Activated CD4-positive, alpha-beta T cell treated with anti-CD3 and anti-CD28 coated beads, Interleukin-2, amount 50 U/mL, for 1 hour (primary cell): ENCODE measurements at places on chromosomes 11 and 22.

DNA sequence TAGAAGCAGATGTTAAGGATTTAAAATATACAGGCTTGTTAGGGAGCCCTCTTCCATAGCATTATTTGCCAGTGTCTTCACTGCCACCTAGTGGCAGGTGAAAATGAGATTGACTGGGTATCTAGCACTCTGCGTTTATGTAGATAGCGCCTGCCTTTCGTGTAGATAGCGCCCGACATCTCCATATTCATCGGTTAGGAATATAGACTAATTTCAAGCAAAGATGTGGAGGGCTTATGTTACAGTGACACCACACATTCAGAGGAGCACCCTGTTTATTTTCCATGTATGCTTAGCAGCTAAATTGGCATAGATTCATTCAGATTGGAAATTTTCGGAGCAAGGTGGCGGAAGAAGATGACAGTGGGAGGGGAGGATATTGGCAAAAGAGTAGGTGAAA lies 72.0 kb downstream of the SLC5A12 start:
- DNase-seq = no peak

GRCh38 chr11:70247042-70247709 lies 23.3 kb upstream of the PPFIA1 start:
- no peak for DNase-seq

DNA sequence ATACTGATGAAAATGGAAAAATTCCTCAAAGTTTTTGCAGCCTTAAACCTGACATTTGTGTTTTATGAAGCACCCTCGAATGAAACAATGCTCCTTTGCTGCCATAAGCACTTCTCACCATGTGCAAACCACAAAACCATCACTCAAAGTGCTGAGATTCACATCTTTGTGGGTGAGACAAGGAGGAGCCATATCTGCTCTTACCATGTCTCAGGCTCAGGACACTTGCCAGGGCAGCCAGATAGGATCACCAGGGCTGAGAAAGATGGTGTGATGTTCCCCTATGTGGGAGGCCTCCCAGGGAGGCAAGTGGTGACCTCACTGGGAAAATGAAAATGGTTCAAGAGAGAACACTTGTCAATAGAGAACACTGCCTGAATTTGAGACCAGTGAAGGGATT lies 120.4 kb downstream of the CCDC34 start:
- no peak for DNase-seq

DNA sequence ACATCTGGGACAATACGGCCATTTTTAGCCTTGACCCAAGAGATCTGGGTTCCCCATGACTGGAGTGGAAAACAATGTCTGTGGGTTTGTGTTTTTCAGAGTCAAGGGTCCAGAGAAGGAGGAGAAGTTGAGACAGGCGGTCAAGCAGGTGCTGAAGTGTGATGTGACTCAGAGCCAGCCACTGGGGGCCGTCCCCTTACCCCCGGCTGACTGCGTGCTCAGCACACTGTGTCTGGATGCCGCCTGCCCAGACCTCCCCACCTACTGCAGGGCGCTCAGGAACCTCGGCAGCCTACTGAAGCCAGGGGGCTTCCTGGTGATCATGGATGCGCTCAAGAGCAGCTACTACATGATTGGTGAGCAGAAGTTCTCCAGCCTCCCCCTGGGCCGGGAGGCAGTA lies 15.7 kb downstream of the NNMT start:
- no peak for DNase-seq

DNA sequence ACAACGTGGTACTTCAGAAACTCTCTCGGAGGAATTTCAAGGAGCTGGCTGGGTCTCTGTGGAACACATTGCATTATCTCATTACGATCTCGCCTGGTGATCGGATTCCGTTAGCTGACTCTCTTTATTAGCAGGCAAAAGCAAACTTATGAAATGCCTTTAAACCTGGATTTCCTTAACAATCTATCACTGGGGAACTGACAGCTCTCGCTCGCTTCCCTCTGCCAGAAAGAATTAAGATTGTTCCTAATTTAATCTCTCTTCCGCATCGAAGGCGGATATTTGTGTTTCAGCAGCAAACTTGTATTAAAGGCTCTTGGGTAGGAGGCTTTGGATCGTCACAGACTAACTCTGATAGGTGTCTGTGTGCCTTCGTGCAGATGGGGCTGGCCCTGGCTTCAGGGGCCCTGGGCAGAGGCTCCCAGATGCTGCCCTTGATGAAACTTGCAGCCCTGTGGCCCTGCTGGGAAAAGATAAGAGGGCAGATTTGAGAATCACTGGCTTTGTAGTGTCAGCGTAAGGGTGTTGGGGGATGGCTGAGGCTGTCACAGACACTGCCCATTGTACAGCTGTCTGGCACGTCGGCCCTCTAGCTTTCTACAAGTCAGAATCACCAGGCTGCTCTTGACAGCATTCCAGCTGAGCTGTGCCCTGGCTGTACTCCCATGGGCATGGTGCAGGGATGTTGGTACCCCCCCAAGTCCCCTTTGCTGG lies 162.2 kb upstream of the NECTIN1 start:
- DNase-seq = no peak

- no peak for DNase-seq
Measured at GRCh38 chr11:12220305-12220704, 109.9 kb downstream of the MICAL2 start.

- DNase-seq = peak; percentile 28
Measured at GRCh38 chr11:130915603-130916237, 559 bp downstream of the SNX19 start.

GRCh38 chr11:17508306-17508705 lies 31.7 kb upstream of the ABCC8 start:
- DNase-seq = no peak

DNA sequence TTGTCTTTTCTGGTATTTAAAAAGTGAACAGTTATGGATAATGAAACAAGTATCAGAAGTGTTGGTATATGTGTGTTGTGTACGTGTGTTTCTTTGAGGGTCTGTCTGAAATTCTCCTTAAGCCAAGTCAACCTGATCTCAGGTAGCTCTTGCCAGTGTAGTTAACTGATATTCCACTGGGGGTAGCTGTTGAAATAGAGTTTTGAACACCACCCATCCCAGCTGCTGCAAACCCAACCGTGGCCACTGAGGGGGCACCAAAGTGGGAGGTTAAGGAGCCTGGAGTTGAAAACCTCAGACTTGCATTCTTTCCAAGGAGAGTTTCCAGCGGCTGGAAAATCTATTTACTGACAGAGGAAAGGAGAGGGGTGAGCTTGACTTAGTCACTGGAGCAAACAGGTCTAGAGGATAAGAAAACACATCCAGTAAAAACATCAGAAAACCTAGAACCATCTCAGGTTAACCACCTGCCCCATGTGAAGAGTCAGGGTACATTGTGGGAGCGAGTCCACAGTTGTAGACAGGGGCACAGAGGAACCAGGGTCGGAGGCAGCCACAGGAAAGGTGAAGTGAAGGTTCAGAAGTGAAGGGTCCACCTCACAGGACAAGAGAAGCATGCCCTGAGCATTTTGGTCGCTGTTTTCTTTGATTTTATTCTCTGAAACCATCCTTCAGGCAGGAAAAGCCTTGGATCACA lies 8.8 kb upstream of the CUL5 start:
- DNase-seq = no peak

GRCh38 chr22:19590696-19591095 lies 66.5 kb upstream of the CLDN5 start:
- DNase-seq = no peak

DNA sequence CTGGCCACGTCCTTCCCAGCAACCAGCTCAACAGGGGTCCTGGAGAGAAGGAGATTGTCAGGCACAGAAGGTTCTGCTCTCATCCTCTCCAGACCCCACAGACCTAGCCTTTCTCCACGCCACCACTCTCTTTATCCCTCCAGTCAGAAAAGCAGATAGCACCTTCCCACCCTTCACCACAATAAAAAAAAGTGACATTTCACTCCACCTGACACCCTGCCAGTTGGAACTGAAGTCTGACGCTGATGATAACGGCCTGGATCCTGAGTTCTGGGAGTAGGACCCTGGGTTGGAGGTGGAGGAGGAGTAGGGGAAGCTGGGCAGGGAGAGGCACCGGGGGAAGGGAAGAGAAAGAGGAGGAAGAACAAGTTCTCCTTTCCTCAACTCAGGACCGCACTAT lies 127.5 kb upstream of the ANO1 start:
- no peak for DNase-seq

- DNase-seq = no peak
Measured at GRCh38 chr11:71252269-71252769, at the start of gene SHANK2. Gene SHANK2, minus strand, starts transcription at chr11:71252577. Its CDS starts 105,251 bp downstream, at chr11:71147326.

- DNase-seq = no peak
Measured at GRCh38 chr11:122486793-122487495, 168.6 kb upstream of the UBASH3B start.

GRCh38 chr22:24894220-24894975 lies 52.1 kb downstream of the LHFPL7 start:
- DNase-seq = no peak

- no peak for DNase-seq
Measured at GRCh38 chr11:11020747-11021149, 162.9 kb upstream of the ZBED5 start.

DNA sequence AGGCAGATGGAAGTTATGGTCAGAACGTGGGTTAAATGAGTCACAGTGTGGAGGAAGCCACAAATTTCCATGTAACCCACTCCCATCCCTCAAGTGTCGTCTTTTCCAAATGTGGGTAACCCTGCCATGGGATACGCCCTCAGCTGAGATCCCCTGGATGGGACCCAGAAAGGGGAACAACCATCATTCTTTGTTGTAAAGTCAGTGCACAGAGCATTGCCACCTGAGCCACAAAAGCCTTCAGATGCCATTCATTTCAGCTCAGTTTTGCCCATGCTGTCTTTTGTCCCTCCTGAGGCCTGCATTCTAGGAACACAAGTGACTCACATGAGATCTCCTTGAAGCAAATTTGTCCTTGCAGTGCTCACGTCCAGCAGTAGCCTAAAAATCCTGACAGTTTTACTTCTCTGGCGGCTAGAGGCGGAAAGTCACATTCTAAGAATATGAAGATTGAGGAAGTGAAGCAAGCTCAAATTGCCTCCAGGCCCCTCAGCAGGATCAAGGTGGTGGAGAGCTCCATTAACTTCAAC lies 30.6 kb downstream of the MMP13 start:
- DNase-seq = no peak

DNA sequence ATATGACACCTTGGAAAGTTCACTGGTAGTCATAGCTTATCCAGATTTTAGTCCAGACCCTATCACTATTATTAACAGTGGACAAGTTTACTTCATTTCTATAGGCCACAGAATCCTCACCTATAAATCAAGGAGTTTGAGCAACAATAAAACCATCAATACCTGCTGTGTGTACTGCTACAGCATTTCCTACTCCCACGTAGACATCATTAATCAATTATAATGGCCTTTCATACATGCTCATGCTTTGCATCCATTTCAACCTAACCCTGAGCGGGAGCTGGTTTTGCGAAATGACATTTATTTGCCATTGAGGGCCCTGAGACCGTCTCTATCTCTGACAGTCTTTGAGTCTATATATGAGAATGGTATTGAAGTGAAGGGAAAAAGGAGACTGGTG lies 312.3 kb downstream of the FAT3 start:
- DNase-seq = no peak

- DNase-seq = no peak
Measured at GRCh38 chr11:39209981-39210380, 2249.5 kb downstream of the LRRC4C start.

- no peak for DNase-seq
Measured at GRCh38 chr11:33622806-33623205, 77.8 kb downstream of the C11orf91 start.

DNA sequence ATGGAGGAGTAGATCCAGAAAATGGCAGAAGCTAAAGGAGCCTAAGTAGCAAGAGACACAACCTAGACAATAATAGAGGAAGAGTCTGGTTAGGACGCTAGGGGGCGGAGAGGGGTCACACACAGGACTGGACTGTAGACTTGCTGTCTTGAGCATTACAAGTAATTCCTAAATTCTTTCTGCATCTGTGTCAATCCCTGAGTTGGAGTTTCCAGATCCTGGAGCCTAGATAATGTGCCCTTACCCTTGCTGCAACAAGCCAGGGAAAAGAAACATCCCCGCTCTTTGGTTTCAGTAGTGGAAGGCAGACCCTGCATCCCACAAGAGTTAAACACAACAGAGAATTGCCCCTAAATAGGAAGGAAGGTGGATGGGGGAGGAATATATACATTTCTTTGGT lies 14.9 kb upstream of the CCDC73 start:
- peak; percentile 9 for DNase-seq

- DNase-seq = no peak
Measured at GRCh38 chr11:514606-515005, 7.6 kb upstream of the RNH1 start.

DNA sequence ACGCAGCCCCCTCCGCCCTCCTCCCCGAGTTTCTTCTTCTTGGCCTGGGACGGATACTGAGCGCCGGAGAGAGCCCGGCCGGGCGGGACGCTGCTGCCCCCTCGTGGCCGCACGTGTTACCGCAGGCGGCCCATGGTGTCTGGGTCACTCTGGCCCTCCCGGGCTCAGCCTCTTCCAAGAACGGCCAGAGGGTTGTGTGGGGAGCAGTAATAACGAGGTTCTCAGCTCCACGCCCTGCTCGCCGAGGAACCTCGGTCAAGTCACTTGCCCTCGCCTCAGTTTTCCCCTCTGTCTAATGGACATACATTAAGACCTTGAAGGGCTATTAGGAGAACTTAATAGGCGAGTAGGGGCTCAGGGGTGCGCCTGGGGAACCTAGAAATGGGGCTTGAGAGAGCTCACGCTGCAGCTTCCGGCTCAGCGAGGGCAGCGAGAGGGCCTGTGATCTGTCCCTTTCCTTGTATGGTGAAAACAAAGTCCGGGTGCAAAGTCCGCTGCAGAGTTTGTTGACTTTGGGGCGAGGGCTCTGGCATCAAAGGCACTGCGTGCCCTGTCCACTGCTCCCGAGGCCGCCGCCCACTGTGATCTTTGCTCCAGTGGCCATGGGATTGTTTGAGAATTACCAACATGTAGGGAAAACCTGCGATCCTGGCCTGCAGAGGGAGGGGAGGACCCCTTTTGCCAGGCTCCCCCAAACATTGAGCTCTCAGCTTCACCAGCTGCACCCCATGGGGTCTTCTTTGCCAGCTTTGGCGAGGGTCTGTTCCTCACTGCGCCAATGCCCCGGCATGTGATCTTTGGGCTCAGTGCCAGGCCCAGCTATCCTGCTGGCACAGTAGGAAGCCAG lies 14.4 kb upstream of the LRP5 start:
- peak; percentile 72 for DNase-seq

DNA sequence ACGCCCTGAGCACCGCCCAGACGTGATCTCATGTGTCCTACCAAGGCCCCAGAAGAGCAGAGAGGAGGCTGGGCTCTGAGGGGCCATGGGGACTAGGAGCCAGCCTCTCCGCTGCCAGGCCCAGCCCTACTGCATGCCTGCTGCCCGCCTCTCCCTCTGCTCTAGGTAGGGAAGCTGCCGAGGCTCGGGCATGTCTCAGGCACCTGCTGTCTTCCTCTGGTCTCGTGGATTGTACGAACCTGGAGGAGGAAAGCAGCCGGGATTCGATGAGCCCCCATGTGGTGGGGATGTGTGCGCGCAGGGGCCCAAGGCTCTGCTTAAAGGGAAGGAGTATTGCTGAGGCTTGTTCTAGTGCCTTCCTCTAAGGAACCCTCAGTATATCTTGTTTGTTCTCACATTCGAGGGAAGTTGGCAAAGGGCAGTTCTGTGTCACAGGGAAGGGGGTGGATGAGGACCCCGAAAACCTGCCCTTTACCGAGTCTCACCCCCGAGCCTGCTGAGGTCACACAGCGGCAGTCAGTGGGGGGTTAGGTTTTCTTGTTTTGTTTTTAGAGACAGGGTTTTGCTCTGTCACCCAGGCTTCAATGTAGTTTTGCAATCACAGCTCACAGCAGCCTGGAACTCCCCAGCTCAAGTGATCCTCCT lies 21.2 kb downstream of the DAGLA start:
- DNase-seq = no peak

- DNase-seq = peak; percentile 14
Measured at GRCh38 chr22:31346733-31347250, 646 bp upstream of the PATZ1 start.

- no peak for DNase-seq
Measured at GRCh38 chr22:49983148-49984042, 22.8 kb downstream of the PIM3 start.

- DNase-seq = no peak
Measured at GRCh38 chr11:77149716-77150392, 21.8 kb downstream of the MYO7A start.
